IPS DF 6.9 (cell line): ENCODE measurements at places on chromosomes 5 and 9.

DNA sequence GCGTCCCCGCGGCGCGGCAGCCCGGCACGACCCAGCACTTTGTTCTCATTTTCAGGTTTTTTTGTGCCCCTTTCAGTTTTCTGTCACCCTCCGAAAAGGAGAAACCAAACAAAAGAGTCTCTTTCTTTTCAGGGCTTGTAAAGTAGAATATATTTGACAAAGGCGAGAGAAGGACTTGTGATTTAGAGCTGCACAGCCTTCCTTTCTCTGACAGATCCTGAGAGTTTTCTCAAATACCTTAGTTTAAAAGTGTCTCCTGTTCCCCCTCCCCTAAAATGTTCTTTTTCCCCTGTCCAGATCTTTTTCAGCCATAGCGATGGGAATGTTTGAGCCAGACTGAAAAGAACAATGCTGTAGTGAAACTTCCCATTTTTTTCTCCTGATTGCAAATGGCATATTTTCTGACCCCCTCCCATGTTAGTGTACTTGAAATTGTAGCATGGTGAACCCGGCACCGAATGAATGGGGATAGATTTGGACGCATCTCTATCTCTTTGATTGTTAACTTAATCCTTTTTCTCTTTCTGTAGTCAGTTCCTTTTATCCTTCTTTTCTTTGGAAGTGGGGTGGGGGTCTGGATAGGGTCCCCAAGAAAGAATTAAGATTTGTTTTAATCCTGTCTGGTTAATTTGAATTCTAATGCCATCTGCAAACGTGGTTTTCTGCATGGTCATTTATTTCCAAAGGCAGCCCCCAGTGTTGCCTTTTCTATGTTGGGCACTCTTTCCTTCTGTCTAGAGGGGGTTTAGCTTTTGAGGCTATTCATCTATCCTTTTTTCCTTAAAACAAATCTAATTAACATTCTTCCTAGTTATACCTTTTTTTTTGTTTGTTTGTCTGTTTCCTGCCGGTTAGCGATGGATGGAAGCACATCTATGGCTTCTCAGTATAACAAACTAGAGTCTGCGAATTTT is 2.2 kb downstream of the ZSWIM6 start:
- peaks cover 22% of the 10 kb centered on the region for H3K27me3 ChIP-seq
- no peak for DNase-seq
- no peak overlapping the region for H3K27ac ChIP-seq

GRCh38 chr5:142684508-142685041 is 1.3 kb downstream of the FGF1 start:
- no peaks in the 10 kb centered on the region for H3K27me3 ChIP-seq
- no peaks in the 10 kb centered on the region for H3K36me3 ChIP-seq
- H3K27ac ChIP-seq: no peak overlapping the region
- DNase-seq: no peak

DNA sequence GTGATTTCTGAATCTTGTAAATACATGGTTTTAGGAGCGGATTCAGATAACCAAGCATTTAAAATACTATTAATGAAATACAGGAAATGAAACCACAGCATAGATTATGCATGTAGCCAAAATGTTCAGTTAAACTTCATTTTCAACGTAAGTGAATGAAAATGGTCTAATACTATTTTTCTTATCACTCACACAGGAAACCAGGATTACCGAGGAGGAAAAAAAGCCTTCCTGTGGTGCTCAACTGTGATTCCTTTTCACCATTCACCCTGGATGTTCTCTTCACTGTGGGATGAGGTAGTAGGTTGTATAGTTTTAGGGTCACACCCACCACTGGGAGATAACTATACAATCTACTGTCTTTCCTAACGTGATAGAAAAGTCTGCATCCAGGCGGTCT is 83.4 kb upstream of the ZNF169 start:
- no peaks in the 10 kb centered on the region for H3K27me3 ChIP-seq
- H3K36me3 ChIP-seq: peaks cover 3% of the 10 kb centered on the region; the same call in 1 of the 2 replicates
- H3K4me3 ChIP-seq: no peak overlapping the region
- H3K4me1 ChIP-seq: no peaks in the 10 kb centered on the region

DNA sequence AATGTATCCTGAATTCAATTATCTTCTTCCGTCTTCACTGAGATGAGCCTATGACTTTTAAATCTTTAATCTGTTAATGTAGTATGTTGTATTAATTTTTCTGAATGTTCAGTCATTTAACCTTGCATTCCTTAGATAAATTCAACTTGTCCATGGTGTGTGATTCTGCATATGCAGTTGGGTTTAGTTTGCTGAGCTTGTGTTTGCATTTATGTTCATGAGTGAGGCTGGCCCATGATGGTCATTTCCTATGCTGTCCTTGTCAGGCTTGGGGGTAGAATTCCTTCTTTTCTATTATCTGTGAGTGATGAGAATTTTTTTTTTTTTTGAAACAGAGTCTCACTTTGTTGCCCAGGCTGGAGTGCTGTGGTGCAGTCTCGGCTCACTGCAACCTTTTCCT is 131.8 kb upstream of the COL5A1 start:
- H3K4me1 ChIP-seq: no peaks in the 10 kb centered on the region
- no peaks in the 10 kb centered on the region; the same call in 1 of the 2 replicates for H3K36me3 ChIP-seq
- DNase-seq: no peak
- no peak overlapping the region for H3K4me3 ChIP-seq

DNA sequence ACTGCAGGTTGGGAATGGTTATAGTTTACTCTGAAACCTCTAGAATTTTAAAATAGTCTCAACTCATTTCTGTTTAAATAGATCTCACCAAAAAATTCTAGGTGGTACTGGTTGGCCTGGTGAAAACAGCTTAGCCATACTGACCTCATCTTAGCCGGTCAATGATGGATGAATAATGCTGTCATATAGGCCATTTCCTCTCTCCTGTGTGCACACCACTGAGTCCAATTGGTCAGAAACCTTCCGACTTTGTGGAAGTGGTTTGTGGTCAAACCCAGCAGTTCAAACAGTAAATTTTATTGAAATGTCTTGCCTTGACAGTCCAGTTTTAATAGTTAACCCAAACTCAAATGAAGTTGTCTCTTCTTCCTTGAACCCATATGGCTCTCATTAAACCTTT is 98.6 kb downstream of the GIN1 start:
- no peaks in the 10 kb centered on the region for H3K36me3 ChIP-seq
- no peaks in the 10 kb centered on the region for H3K4me1 ChIP-seq
- H3K4me3 ChIP-seq: no peak overlapping the region
- H3K27me3 ChIP-seq: no peaks in the 10 kb centered on the region

GRCh38 chr5:33794550-33795181 is 97.1 kb downstream of the ADAMTS12 start:
- H3K4me1 ChIP-seq: peaks cover 3% of the 10 kb centered on the region; the same call in 1 of the 2 replicates
- no peaks in the 10 kb centered on the region for H3K27me3 ChIP-seq
- no peaks in the 10 kb centered on the region for H3K36me3 ChIP-seq
- no peak overlapping the region for H3K27ac ChIP-seq
- DNase-seq: no peak

- H3K27me3 ChIP-seq: no peaks in the 10 kb centered on the region
- no peaks in the 10 kb centered on the region for H3K4me1 ChIP-seq
- H3K36me3 ChIP-seq: peaks cover 2% of the 10 kb centered on the region; the same call in 1 of the 2 replicates
- no peak for DNase-seq
Measured at GRCh38 chr9:100308965-100309564, 43.7 kb downstream of the TEX10 start.

DNA sequence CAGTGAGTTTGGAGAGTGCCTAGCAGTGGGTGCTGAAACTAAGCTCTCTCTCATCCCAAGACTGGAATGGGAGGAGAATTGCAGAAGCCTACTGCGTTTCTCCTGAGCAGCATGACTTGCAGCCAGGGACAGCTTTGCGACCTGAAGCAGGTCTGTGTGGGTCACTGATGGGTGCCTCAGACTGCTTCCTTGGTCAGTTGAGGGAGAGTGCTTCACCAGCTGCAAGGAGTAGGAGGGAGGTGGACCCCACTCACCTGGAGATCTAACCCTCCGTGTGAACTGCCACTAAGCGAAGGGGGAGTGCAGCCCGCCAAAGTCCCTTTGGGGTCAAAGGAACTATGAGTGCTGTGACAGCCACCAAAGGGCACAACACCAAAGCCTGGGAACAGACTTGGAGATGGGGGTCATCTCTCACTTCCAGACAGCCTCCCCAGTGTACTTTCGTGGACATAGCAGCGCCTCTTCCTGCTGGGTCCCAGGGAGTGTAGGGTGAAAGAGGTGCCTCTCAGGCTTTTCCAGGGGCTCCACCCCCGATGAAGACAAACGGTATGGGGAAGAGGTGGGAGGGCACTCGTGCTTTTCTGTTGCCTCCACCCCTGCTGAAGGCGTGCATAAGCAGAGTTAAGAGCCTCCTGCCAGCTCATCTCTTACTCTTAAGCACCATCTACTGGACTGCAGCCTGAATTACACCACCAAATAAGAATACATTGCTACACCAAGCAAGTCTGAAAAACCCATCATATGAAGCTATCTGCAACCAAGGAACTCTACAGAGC is 34.3 kb upstream of the MACIR start:
- no peak overlapping the region for H3K4me3 ChIP-seq
- no peaks in the 10 kb centered on the region for H3K36me3 ChIP-seq
- no peaks in the 10 kb centered on the region for H3K27me3 ChIP-seq
- DNase-seq: peak; percentile 63
- no peak overlapping the region for H3K27ac ChIP-seq

GRCh38 chr5:82336226-82336958 is 58.2 kb upstream of the RPS23 start:
- H3K36me3 ChIP-seq: no peaks in the 10 kb centered on the region
- DNase-seq: no peak
- no peaks in the 10 kb centered on the region for H3K27me3 ChIP-seq
- no peaks in the 10 kb centered on the region for H3K4me1 ChIP-seq
- H3K4me3 ChIP-seq: no peak overlapping the region
- no peak overlapping the region for H3K27ac ChIP-seq

DNA sequence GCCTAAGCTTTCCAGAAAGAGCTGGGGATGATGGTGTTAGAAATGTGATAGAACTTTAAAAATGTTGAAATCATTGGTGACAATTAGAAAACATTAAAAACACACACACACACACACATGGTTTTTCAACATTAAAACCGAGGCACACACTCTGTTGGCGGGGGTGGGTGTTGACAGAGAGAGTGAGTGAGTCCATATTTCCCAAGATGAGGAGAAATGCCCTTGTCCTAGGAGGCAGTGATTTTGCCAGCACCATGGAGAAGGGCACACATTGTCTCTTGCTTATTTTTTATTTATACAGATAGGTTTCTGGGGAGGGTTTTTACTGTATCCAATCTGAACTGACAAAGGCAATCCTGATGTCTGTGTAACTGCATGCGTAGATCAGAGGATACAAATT is 152.5 kb downstream of the INSYN2B start:
- no peak overlapping the region for H3K27ac ChIP-seq
- no peak overlapping the region for H3K4me3 ChIP-seq
- no peaks in the 10 kb centered on the region for H3K27me3 ChIP-seq
- DNase-seq: no peak
- no peaks in the 10 kb centered on the region for H3K4me1 ChIP-seq

DNA sequence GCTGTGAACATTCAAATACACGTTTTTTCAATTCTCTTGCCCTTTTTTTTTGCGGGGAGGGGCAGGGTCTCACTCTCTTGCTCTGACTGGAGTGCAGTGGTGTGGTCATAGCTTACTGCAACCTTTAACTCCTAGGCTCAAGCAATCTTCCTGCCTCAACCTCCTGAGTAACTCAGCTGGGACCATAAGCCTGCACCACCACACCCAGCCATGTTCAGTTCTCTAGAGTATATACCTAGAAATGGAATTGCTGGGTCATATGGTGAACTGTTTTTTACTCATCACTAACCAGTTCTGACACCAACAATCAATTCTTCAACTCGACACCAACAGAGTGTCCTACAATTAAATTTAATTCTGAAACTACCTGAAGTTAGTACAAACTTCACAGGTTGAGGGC is 85.5 kb upstream of the ZNF169 start:
- H3K4me1 ChIP-seq: no peaks in the 10 kb centered on the region
- H3K36me3 ChIP-seq: peaks cover 3% of the 10 kb centered on the region; the same call in 1 of the 2 replicates
- H3K27ac ChIP-seq: no peak overlapping the region

GRCh38 chr5:123035360-123035917 is 1.1 kb downstream of the PPIC start:
- H3K4me3 ChIP-seq: peak overlapping the region; percentile 95; the same call in 1 of the 2 replicates
- no peak overlapping the region for H3K27ac ChIP-seq
- no peaks in the 10 kb centered on the region for H3K36me3 ChIP-seq
- DNase-seq: no peak

DNA sequence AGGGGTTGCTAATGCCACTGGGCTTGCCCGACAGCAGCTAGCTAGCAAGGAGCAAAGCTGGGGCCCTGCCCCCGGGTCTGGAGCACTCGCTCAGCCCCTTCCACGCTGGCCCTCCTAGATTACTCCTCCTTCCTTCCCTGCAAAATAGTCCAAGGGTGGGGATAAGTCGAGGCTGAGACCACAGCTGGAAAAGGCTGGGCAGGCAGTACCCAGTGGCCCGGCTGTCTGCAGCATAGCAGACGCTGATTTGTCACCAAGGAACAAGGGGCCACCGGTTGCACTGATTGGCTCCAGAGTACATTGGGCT is 73.9 kb downstream of the ADAMTS2 start:
- no peaks in the 10 kb centered on the region for H3K27me3 ChIP-seq
- H3K36me3 ChIP-seq: no peaks in the 10 kb centered on the region; the same call in 1 of the 2 replicates
- no peak for DNase-seq
- H3K4me1 ChIP-seq: no peaks in the 10 kb centered on the region; the same call in 1 of the 2 replicates
- H3K4me3 ChIP-seq: no peak overlapping the region
- H3K27ac ChIP-seq: no peak overlapping the region

- no peak overlapping the region for H3K4me3 ChIP-seq
- no peak for DNase-seq
- H3K4me1 ChIP-seq: peaks cover 8% of the 10 kb centered on the region
- H3K27ac ChIP-seq: no peak overlapping the region
- H3K27me3 ChIP-seq: no peaks in the 10 kb centered on the region
Measured at GRCh38 chr5:175809531-175810121, 61.8 kb upstream of the CPLX2 start.

GRCh38 chr9:126885131-126885641 is 24.7 kb downstream of the ZBTB34 start:
- H3K4me3 ChIP-seq: no peak overlapping the region
- H3K27ac ChIP-seq: no peak overlapping the region
- no peaks in the 10 kb centered on the region for H3K27me3 ChIP-seq
- DNase-seq: no peak
- peaks cover 5% of the 10 kb centered on the region; the same call in 1 of the 2 replicates for H3K36me3 ChIP-seq
- H3K4me1 ChIP-seq: peaks cover 3% of the 10 kb centered on the region; the same call in 1 of the 2 replicates

- no peak overlapping the region for H3K27ac ChIP-seq
- H3K36me3 ChIP-seq: no peaks in the 10 kb centered on the region
- DNase-seq: no peak
- no peaks in the 10 kb centered on the region for H3K27me3 ChIP-seq
- H3K4me1 ChIP-seq: no peaks in the 10 kb centered on the region; the same call in 1 of the 2 replicates
Measured at GRCh38 chr5:116632890-116633289, 58.3 kb upstream of the SEMA6A start.

- no peak for DNase-seq
- H3K36me3 ChIP-seq: no peaks in the 10 kb centered on the region
- H3K4me1 ChIP-seq: no peaks in the 10 kb centered on the region
- H3K4me3 ChIP-seq: peak overlapping the region; percentile 47; the same call in 1 of the 2 replicates
Measured at GRCh38 chr9:90802386-90802985, 867 bp downstream of the SYK start.
